ENCODE measurements at places on chromosomes 1 and 21.

GRCh38 chr21:45254460-45254930, 33.2 kb downstream of the POFUT2 start:
- H3K27ac ChIP-seq = no peak overlapping the region
- H3K27me3 ChIP-seq = peaks cover 32% of the 10 kb centered on the region
- H3K4me3 ChIP-seq = no peak overlapping the region
- DNase-seq = no peak

- H3K36me3 ChIP-seq = no peaks in the 10 kb centered on the region
- H3K27ac ChIP-seq = no peak overlapping the region
- no peaks in the 10 kb centered on the region for H3K27me3 ChIP-seq
These were observed 759.8 kb downstream of the ADGRL2 start for GRCh38 chr1:82560566-82560965.

GRCh38 chr1:244435562-244436205, 16.0 kb downstream of the ADSS2 start:
- no peaks in the 10 kb centered on the region for H3K27me3 ChIP-seq
- peaks cover 19% of the 10 kb centered on the region for H3K36me3 ChIP-seq
- H3K4me3 ChIP-seq = peak overlapping the region; percentile 73
- H3K4me1 ChIP-seq = peaks cover 49% of the 10 kb centered on the region
- peak; percentile 72 for DNase-seq

DNA sequence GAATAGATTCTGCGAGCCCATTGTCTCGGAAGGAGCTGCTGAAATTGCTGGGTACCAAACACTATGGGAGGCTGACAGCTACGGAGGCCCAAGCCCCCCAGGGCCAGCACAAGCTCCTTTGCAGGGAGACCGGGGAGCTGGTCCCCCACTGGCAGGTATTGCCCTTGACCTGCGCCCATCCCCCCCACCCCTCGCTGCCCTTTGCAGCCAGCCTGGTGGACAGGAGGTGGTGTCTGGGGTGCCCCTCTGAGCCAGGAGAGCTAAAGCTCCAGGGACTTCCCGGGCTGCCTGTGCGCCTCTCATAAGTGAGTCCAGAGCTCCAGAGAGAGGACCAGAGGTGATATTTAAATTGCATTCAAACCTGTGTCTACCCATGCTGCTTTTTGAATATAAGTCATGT, 5.4 kb downstream of the SERTAD4 start:
- H3K27ac ChIP-seq = no peak overlapping the region
- DNase-seq = no peak
- H3K4me1 ChIP-seq = peaks cover 58% of the 10 kb centered on the region
- peaks cover 6% of the 10 kb centered on the region for H3K27me3 ChIP-seq

- peaks cover 17% of the 10 kb centered on the region for H3K4me1 ChIP-seq
- no peak for DNase-seq
- no peak overlapping the region for H3K4me3 ChIP-seq
- H3K27ac ChIP-seq = no peak overlapping the region
- no peaks in the 10 kb centered on the region for H3K27me3 ChIP-seq
These were observed 115.0 kb downstream of the ACBD6 start for GRCh38 chr1:180387413-180387812.

- DNase-seq = no peak
- H3K36me3 ChIP-seq = peaks cover 4% of the 10 kb centered on the region
- no peaks in the 10 kb centered on the region for H3K27me3 ChIP-seq
- H3K4me1 ChIP-seq = no peaks in the 10 kb centered on the region
- no peak overlapping the region for H3K4me3 ChIP-seq
These were observed 406.1 kb downstream of the PRDM2 start for GRCh38 chr1:14106126-14106525.

DNA sequence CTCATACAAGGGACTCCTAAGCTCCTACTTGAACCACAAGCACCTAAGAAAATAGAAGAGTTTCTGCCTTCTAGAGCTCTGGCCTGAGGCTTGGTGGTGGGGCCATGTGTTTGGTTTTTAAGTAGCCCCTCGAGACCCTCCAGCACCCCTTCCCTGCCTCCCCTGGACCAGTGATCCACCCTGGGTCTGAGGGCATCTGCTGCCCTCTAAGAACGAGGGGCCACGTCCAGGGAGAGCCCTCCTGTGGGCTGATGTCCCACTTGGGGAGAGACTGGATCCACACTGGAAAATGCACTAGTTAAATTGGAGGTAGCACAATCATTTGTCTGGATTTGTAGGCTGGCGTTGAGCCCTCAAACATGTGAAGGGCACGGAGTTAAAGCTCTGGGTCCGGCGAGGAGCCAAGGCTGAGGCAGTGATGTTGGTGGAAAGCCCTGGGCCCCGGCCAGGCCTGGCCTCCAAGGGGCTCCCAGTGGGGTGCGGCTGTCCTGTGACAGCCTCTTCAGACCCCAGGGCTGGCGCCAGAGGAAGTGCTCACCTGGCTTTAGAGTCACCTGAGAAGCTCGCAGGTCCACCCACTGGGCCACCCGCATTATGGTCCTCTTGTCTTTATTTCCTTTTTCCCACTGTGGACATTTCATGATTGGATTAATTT, 65.2 kb downstream of the SLC37A1 start:
- H3K27me3 ChIP-seq = no peaks in the 10 kb centered on the region
- H3K4me1 ChIP-seq = no peaks in the 10 kb centered on the region
- no peak for DNase-seq

DNA sequence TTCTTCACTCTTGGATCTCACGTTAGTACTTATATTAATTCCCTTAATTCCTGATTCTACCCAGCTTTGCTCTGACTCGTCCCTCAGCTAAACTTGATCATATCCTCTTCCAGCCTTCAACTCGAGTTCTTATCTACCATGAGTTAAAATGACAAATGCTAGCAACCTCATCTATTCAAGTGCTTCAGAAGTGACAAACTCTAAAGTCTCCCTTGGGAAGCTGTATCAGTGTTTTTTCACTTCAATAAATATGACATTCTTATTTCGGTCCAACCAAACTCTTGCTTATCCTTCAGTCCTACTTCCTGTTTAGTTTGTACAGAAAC, 75.3 kb downstream of the FOXJ3 start:
- peak overlapping the region; percentile 33 for H3K4me3 ChIP-seq
- DNase-seq = peak; percentile 23
- peaks cover 35% of the 10 kb centered on the region for H3K4me1 ChIP-seq
- no peaks in the 10 kb centered on the region for H3K27me3 ChIP-seq
- H3K27ac ChIP-seq = peak overlapping the region; percentile 58
